Erythroblast (primary cell): ENCODE measurements at places on chromosomes 7 and 10.

- DNase-seq = no peak
Measured at GRCh38 chr7:99112097-99112496, 31.8 kb downstream of the SMURF1 start.

DNA sequence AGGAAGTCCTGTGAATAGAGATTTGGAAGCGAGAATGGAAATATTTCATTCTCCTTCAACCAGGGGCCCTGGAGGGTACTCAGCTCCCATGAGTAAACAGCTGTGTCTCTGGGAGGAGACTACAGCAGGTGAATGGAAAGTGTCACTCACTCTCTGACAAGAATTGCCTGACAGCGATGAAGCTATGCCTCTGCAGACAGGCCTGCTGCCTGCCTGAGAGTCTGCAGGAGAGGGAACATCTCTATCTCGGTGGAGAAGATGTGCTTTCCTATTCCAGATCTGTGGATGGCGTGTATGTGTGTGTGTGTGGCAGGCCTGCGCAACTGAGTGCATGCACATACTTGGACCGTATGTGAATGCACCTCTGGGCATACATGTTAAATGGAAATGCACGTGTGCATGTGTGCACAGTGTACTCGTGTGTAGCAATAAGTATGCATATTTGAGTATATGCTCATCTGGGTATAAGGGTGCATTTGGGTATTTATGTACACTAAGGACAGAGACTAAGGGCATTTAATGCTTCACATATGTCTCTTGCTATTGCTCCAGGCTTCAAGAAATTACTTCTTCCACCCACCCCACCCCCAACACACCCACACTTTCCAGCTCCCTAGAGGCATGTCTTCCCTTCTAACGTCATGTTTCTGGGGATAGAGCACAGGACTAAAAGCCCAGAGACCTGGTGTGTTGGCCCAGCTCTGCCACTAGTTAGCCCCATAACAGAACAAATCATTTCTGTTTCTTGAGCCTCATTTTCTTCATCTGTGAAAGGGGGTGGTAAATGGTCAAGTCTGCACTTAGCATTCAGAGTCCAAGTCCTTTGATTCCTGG is 4.6 kb upstream of the ADCYAP1R1 start:
- no peak for DNase-seq

DNA sequence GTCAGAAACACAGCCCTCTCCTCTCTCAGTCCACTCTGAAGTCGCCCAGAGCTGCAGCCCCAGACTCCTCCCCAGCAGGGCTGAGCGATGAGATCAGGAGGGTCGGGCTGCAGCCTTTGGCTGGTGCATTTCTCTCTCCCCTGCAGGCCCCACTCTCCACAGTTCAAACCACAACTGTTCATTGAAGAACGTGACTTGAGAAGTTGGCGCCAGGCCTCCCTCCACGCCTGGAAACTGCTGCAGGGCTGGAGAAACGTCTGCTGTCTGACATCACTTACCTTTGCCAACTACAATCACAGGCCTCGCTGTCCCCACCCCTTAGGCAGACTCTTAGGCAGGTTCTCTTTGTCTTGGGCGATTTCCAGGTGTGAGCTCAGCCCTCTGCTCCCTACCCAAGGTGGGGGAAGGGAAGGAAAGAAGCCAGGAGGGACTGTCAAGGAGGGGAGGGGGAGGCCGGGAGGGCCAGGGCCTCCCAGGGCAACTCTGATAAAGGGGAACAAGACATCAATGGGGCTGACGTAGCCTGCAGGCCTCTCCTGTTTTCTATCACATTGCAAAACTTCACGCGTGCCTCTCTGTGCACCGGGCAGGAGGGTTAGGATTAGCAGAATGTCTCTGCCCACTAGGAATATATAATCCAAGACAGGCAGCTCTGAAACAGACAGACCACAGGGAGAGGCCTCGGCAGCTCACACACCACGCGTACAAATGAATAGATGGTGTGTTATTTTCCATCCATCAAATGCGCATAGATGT is 32.7 kb downstream of the CALML5 start:
- no peak for DNase-seq

- DNase-seq = no peak
Measured at GRCh38 chr10:3060481-3060889, 6.9 kb upstream of the PFKP start.

- no peak for DNase-seq
Measured at GRCh38 chr10:87761153-87761552, 56.9 kb downstream of the ATAD1 start.

DNA sequence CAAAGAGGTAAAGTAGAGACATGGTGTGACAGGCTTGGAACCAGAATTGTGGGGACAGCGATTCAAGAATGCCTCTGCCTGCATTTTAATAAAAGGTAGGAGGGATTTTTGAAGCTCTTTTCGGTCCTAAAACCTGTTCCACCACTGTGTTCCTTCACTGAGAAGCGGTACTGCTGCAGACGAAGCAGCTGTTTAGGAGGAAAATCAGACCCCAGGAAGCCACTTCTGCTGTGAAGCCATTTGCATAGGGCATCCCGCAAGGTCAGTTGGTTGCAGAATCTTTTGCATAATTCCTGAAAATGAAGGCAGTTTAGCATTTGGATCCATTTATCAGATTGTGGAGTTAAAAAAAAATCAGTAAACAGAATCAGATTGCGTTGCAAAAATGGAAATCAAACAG is 183.3 kb upstream of the PRKCQ start:
- DNase-seq = no peak

- no peak for DNase-seq
Measured at GRCh38 chr7:157483971-157484410, 147.2 kb downstream of the DNAJB6 start.

GRCh38 chr10:20535897-20536881 is 360.9 kb downstream of the NEBL start:
- no peak for DNase-seq

GRCh38 chr10:15252396-15252795 is 83.9 kb upstream of the NMT2 start:
- DNase-seq = no peak

DNA sequence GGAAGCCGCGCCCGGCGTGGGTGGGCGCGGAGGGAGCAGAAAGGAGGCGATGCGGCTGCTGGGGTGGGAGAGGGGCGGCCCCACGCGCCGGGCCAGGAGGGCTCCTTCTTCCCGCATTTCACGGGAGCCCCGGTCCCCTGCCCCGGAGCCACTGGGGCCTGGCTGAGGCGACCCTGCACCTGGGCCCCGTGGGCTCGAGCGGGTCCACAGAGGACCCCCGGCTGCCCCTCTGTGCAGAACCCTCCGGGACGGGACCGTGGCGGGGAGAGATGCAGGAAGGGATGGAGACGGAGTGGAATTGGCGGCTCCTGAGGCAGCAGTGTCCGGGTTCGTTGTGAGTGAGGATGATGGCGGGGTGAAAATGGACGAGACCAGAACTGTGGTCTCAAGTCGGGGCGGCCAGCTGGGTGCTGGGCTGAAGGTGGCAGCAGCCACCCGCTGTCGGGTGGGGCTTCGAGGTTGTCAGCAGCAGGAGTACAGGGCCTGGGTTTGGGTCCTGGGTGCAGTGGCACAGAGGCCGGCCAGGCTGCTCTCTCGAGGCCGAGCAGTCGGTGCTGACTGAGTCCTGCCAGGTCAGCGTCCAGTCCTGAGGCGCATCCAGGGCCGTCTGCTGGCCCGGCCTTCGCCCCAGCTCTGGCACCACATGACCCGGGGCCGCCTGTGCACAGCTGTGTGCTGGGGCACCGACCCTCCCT is 80.4 kb downstream of the VIPR2 start:
- DNase-seq = no peak

DNA sequence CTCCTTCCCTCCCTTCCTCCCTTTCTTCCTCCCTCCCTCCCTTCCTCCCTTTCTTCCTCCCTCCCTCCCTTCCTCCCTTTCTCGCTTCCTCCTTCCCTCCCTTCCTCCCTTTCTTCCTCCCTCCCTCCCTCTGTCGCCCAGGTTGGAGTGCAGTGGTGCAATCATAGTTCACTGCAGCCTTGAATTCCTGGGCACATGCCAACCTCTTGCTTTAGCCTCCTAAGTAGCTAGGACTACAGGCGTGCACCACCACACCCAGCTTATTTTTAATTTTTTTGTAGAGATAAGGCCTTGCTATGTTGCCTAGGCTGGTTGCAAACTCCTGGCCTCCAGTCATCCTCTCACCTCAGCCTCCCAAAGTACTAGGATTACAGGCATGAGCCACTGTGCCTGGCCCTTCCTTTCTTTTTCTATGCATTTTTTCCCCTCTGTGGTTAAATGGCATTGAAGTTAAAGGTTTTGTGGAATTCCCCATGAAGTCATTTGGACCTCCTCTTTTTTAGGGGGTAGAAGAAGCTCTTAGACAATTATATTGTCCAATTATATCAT is 9.6 kb downstream of the KLHDC10 start:
- DNase-seq = no peak

GRCh38 chr10:20185116-20185515 is 368.9 kb downstream of the PLXDC2 start:
- no peak for DNase-seq
